Activated gamma-delta T cell treated with anti-CD3 and anti-CD28 coated beads, Interleukin-2, amount 50 U/mL, for 16 hours (primary cell): ENCODE measurements at places on chromosomes 5 and 9.

DNA sequence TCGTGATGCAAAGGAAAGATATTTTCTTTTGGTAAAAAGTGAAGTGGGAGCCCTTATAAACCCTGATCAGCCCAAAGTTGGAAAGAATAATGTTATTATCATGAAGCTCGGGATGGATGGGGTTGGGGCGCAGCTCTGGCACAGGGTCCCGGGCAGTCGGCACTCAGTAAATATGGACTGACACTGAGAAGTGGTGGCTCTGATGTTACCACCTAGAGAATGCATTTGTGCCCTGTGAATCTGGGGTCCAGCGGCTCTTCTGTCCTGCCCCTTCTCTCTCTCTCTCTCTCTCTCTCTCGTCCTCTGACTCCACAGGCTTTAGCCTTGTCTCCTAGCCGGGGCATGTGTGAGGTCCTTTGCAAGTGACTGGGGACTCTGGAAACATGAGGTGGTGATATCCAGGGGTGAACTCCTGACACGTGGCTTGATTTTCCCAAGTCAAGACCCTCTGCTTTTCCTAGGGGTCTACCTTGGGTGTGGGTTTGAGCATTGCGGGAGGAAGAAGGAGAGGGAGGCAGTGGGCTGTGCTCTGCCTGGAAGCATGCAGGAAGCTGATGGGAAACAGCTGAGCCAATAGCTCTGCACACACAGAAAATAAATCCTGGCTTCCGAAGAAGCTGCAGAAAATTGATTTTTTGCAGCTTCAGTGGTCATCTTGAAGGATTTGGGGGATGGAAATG lies 162.7 kb downstream of the MACROH2A1 start:
- no peak for DNase-seq

DNA sequence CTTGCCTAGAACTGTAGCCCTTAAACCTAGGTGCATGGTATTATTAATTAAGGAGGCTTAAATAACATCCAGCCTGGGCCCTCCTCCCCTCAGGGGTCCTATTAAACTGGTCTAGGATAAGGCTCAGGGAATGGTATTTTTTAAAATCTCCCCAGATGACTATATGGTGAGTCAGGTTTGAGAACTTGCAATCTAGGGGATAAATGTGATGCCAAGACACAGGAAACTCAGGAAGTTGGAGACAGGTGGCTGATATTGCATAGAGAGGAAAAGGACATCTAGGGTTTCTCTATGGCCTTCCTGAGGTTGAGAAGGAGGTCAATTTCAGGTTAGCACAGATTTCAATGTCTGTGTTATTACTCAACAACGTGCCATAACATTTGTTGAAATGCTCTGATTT lies 581.0 kb downstream of the TLE1 start:
- DNase-seq, result no peak

DNA sequence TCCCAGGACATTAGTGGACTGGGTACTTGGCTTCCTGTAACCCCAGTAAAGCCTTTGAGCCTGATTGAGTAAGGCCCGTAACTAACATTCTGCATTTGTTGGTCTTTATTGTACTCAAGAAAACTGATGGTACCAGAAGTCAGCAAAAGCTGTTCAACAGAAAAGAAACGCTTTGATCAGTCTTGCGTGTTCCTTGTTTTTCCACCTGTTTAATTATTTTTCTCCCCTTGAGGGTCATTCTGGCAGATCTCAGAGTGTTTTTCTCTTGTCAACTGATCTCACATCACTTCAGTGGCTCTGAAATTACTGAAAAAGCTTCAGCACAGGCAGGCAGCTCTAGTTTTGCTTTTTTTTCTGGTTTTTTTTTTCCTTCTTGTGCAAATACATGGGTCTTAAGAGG lies 6.1 kb upstream of the TMEM268 start:
- no peak for DNase-seq

- no peak for DNase-seq
Observed at GRCh38 chr5:126988021-126988569, 42.3 kb downstream of the MARCHF3 start.

- no peak for DNase-seq
Observed at GRCh38 chr5:1021136-1021968, 12.8 kb downstream of the NKD2 start.

GRCh38 chr9:131837316-131837715 lies 97.4 kb upstream of the RAPGEF1 start:
- DNase-seq, result no peak

DNA sequence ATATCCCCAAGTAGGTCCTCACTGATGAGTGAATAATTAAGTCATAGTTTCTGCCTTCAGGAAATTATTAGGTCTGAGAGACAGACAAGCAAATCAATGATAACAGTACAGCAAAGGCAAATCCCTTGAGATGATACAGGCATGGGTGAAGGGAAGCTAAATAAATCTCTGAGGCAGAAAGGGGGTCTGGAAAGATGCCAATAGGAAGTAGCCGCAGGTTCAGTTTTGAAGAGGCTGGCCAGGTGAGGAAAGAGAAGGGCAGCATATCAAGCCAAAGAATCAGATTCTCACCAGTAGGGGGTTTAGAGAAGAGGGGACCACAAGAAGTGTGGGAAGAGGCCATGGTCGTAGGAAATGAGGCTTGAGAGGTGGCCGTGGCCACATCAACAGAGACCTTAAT lies 85.8 kb downstream of the KIAA1958 start:
- DNase-seq, result no peak

DNA sequence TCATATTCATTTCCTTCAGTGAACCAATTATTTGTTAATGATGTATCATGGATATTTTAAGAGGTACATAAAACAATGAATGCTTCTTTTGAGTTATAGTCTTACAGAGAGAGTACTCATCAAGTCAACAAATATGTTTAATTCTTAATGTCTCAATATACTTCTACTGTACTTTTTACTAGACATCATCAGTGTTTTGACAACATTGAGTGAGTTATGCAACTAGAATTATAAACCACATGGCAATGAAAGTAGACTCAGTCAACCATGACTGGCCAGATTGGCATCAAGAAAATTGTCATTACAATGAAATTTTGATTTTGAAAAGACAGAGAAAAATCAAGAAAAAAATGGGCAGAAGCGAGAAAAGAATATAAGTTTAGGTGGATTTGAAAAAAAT lies 1248.1 kb upstream of the CDH18 start:
- DNase-seq, result no peak

DNA sequence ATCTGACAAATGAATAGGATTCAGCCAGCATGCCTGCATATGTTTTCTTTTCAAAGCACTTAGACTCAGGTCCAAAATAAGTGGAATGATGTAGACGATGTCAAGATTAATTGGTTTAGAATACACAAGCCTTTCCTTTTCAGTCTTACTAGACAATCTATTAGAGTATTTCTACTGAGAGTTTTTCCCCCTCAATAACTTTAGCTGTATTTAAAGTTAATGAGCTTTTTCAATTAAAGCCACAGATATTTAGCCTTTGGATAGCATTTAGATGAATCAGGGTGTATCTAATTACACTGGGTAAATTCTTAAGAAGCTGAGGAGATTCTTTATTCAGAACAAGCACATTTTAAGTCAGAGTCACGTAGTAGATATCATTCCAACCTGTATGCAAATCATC lies 198.7 kb upstream of the MPDZ start:
- no peak for DNase-seq

DNA sequence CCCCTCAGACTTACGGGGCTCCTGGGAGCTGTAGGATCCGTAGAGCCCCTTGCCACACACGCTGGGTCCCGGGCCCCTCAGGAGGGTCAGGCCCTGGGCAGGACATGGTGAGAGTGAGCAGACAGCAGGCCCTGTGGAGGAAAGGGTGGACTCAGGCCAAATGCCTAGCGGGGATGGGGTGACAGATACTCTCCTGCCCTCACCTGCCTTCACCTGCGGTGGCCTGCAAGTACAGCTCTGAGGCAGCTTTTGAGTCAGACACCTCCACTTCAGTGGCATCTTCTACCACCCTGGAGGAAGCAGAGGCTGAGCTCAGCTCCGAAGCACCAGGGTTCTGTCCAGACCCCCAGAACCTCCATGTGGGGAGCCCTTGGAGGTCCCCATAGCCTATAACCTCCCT lies 26.2 kb downstream of the SLC35A4 start:
- DNase-seq, result no peak

GRCh38 chr5:37838933-37839341 lies 904 bp downstream of the GDNF start:
- DNase-seq, result no peak

DNA sequence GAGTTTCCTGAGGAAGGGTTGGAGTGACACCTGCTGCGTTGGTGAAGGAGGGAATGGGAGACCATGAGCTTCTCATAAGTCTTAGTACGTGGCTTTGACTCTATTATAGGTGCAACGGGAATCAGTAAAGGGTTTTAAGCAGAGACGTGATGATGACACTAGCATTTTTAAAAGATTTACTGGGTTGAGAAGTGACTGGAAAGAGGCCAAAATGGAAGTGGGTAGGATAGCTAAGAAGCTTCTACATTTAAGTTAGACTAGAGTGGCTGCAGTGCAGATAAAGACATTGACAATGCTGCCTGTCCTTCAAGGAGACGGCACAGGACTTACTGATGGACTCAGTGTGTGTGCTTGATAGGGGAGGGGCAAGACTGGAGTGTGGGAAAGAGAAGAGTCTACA lies 6.2 kb downstream of the GAPT start:
- DNase-seq, result no peak

DNA sequence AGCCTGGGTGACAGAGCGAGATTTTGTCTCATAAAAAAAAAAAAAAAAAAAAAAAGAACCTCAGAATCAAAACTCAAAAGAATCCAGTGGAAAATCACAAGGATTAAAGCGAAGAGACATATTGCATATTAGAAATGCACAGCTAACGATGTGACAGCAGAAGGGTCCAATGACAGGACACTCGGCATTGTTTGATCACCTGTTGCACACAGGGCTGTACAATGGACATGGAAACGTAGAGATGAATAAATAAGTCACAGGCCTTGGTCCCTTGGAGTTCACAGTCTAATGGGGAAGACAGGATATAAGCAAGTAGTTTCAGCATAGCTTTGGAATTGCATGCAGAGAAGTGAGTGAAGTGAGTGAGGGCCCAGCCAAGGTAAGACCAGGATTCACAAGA lies 25.9 kb upstream of the PIK3R1 start:
- no peak for DNase-seq

GRCh38 chr9:120177121-120177520 lies 402.8 kb downstream of the CDK5RAP2 start:
- DNase-seq, result no peak

DNA sequence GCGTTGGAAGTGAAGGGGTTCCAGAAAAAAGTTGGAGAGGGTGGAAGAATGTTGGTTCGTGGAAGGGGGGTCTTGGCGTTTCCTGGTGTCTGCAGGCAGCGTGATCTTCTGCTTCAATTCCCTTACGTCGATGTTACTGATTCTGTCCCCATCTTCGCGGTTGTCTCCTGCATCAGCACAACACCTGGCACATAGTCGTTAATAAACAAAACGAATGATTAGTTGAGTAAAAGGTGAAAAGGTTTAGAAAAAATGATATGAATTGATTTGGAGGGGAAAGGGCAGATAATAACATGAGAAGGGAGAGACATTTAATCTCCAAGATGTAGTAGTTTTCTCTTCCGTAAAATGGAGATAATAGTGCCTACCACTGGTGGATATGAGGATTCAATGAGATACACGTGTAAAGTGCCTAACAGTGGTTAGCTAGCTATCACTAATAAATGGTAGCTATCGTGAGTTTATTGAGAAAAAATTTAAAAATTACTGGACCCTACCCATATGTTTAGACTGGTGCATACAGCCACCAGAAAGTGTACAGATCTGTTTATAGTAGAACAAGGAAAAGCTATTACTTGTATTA lies 556 bp downstream of the MTREX start:
- no peak for DNase-seq

DNA sequence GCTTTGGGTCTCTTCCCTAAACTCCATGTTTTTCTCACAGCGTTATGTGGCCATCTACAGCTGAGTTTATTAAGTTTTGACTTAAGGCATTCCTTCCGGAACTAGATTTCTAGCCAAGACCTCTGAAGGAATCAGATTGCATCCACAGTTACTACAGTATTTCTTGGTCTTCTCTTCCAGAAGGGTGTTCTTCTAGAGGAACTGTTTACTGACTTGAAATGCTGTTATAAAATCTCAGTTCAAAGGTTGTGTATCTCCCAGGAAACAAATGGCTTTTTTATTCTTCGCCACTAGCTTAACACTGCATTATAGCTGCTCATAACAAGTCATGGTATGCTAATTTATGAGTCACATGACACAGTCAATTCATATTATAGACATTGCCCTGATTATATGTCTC lies 55.3 kb upstream of the RAD23B start:
- DNase-seq, result no peak

DNA sequence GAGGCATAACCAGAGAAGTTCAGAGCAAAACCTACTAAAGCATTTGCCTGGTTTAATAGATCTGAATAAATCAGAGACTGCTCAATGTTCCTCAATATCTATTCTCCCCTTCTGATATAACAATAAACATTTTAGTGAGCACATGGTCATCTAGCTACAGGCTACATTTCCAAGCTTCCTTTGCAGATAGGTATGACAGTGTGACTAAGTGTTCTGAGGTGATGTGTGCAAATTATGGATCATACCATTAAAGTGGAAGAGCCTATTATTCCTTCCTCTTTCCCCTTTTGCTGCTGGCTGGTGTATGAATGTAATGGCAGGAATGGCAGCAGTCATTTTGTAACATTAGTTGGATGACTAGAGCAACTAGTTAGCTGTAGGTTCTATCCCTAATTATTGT lies 285.8 kb upstream of the RASA1 start:
- no peak for DNase-seq

GRCh38 chr9:3855929-3856328 lies 330.1 kb upstream of the RFX3 start:
- DNase-seq, result no peak

GRCh38 chr5:35212122-35212982 lies 17.9 kb downstream of the PRLR start:
- no peak for DNase-seq

- no peak for DNase-seq
Observed at GRCh38 chr5:87079219-87079618, 188.5 kb upstream of the RASA1 start.

GRCh38 chr9:9846557-9846956 lies 766.2 kb downstream of the PTPRD start:
- DNase-seq, result no peak

GRCh38 chr9:120787933-120788332 lies 5.3 kb downstream of the FBXW2 start:
- DNase-seq, result no peak

GRCh38 chr5:99694884-99695283 lies 766.1 kb upstream of the CHD1 start:
- DNase-seq, result no peak

DNA sequence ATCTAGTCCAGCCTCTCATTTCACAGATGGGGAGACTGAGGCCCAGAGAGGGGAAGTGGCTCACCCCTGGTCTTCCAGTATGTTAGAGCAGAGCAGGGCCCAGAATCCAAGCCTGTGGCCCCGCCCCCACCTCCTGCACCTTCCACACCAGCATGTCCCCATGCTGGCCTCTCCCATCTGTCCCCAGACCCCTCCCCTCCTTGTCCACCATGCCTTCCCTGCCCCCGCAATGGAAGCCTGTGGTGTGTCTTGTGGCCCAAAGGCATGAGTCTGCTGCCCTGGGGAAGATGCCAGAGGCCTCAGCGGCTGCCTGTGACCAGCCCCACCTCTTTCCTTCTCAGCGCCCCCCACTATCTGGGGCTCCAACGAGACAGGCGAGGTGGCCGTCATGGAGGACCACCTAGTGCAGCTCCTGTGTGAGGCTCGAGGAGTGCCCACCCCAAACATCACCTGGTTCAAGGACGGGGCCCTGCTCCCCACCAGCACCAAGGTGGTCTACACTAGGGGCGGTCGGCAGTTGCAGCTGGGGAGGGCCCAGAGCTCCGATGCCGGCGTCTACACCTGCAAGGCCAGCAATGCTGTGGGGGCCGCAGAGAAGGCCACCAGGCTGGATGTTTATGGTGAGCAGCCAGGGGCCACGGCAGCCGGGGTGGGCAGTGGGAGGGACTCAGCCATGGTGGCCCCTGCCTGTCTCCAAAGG lies 87.2 kb downstream of the HMCN2 start:
- no peak for DNase-seq
